Keratinocyte (primary cell): ENCODE measurements at places on chromosomes 6 and 20.

DNA sequence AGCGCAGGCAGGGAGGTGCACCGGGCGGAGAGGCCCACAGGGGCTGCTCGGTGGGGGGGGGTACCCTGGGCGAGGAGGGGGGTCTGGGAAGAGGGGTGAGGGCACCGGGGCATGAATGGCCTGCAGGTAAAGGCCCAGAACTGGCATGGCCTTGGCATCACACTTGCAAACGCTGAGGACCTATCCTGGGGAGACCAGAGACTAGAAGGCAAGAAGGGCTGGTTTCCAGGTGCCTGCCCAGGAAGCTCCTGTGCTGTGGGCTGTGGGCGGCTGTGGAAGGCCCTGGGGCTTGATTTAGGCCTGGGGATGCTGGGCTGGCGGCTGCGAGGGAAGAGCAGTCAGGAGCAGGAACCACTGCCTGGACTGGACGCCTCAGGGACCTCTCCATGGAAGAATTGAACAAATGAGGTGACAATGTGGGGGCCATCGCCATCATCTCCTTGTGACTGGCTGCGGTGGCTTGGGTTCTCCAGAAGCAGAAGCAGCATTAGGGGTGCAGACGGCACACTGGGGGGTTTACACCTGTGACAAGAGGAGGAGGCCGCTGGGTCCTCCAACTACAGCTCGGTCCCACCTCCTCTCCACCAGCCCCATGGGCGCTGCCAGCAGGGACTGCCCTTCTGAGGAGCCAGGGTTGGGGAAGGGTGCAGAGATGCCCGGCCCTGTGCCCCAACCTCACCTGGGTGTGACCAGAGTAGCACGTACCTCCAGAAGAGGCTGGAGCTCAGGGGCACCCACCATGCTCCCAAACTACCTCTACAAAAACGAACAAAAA, 32.1 kb upstream of the IRF4 start:
- DNase-seq: no peak

GRCh38 chr6:156683821-156684220, 93.4 kb upstream of the ARID1B start:
- no peak for DNase-seq

DNA sequence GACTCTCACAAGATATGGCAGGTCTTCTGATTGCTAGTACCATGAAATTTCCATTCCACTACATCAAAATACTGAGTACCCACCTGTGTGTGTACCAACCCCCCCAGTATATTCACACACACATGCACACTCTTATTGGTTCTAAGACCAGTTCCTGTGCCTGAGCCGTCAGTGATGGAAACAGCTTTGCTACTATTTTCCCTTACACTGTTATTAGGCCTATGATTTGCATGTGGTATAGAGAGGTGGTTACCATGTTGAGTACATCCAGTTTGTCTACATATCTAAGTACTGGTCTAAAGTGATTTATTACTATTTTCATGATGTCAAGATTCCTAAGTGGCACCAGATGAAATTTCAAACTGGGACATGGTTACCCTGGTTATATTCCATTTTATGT, 459.9 kb downstream of the BCKDHB start:
- no peak for DNase-seq

DNA sequence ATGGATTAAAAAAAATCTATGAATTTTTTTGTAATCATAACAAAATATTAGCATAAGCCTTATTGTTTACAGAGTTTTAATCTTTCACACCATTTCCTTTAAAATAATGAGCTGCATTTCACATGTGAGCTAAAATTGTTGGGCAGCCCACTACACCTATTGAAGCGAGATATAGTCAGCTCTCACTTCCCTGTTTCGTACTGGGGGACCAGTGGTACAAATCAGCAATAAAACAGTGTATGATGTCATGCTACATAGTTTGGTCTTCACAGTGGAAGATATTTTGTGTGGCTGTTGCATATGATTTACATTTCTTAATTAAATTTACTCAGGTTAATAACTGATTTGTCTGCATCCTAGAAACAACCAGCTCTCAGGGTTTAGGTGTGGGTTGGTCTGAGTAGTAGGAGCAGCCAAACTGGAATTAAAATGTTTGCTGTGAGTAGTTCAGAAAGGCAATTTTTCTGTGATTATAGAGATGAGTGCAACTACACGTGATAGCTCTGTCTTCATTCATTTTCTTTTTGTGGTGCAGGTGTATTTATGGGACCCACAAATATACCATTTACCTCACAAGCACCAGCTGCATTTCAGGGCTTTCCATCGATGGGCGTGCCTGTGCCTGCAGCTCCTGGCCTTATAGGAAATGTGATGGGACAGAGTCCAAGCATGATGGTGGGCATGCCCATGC, 99.3 kb downstream of the B3GAT2 start:
- DNase-seq: no peak

DNA sequence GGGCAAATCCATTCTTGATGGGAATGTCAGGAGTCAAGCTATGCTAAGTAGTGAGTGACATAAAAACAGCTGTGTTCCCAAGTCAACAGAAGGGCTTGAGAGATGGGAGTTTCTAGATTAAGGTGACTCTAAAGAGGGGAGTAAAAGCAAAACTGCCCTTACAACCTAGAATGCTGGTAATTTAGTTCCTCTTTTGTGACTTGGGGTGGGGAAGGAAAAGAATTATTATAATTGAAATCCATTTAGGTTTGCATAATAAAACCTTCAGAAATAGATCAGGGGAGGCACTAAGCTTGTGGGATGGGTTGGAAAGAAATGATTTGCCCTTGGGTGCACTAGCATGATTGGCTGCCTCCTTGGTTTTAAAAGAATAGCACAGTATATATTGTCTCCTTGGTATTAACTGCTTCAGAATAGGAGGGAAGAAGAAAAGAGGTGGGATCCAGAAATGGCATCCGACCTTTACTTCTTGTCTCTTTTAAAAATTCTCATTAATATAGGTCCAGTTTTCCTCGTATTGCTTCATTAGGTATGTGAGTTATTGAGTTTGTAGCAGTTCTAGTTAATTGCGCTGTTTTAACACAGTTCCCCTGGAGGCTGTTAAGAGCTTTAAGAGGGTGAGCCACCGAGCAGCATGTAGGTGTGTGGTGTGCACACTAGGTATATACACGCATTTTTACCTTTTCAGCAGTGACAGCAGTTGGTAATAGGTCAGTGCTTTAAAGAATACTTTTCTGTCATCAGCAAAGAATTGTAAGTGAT, 95.3 kb upstream of the VSTM2L start:
- DNase-seq: no peak

GRCh38 chr6:154086510-154086909, 47.5 kb downstream of the OPRM1 start:
- DNase-seq: no peak

DNA sequence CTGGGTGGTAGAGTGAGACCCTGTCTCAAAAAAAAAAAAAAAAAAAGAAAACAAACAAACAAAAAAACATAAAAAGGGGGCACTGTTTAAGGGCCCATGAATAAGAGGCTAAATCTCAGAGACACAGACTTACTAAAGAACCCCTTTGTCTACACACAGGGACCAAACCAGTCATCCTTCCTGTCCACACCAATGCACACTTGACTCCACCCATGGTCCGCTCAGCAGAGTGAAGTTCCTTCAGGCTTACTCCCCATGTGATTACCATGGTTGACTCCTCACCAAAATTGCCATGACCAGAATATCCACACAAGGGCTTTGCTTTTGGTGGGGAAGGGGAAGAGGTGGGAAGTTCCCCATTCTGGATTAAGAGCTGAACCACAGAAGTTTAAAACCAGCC, 19.4 kb upstream of the REPS1 start:
- DNase-seq: no peak
